A549 treated with dexamethasone at 1 μM for 4 hours (cell line): ENCODE measurements at places on chromosomes 13 and 19. TPM values are rescaled to one million over a fixed set of nuclear protein-coding genes. Genes with fewer than 3 reads are reported as not detected.

CEBPA gene
- total RNA-seq: 5.1 to 8.6 TPM (median 7.1 TPM) in 5 replicates

KLF5 gene
- 25.4 to 73.7 TPM (median 59.9 TPM) in 5 replicates for total RNA-seq

DAND5 gene
- total RNA-seq: 0.06 to 0.09 TPM (median 0.07 TPM) in 3 of 5 replicates, not detected in the others

FSD1 gene
- total RNA-seq: 6.7 to 8.0 TPM (median 7.6 TPM) in 5 replicates

LILRA1 gene
- not detected in 5 replicates for total RNA-seq

IQCN gene
- total RNA-seq: 0.53 to 1.2 TPM (median 0.91 TPM) in 5 replicates

TUBB4A gene
- 5.5 to 8.4 TPM (median 8.1 TPM) in 5 replicates for total RNA-seq

TMC4 gene
- 0.52 to 1.0 TPM (median 0.94 TPM) in 5 replicates for total RNA-seq

CNOT3 gene
- total RNA-seq: 44.6 to 68.1 TPM (median 61.7 TPM) in 5 replicates

RYR1 gene
- 5.2 to 7.6 TPM (median 6.3 TPM) in 5 replicates for total RNA-seq

C5AR2 gene
- 7.0 to 13.8 TPM (median 11.3 TPM) in 5 replicates for total RNA-seq

PRSS57 gene
- 0.14 TPM in 1 of 5 replicates, not detected in the others for total RNA-seq

BEST2 gene
- 2.1 to 4.3 TPM (median 3.0 TPM) in 5 replicates for total RNA-seq

ALOX5AP gene
- 9.0 to 14.0 TPM (median 11.4 TPM) in 5 replicates for total RNA-seq

CYP4F2 gene
- 0.04 to 0.24 TPM (median 0.08 TPM) in 4 of 5 replicates, not detected in the other for total RNA-seq

EGLN2 gene
- 74.3 to 103 TPM (median 97.3 TPM) in 5 replicates for total RNA-seq

URAD gene
- not detected in 5 replicates for total RNA-seq

SLC7A9 gene
- 0.23 to 0.57 TPM (median 0.49 TPM) in 5 replicates for total RNA-seq

ZNF567 gene
- 9.0 to 9.8 TPM (median 9.7 TPM) in 5 replicates for total RNA-seq

RNF17 gene
- not detected in 5 replicates for total RNA-seq

MYPOP gene
- 5.6 to 10.4 TPM (median 9.7 TPM) in 5 replicates for total RNA-seq

VSTM1 gene
- total RNA-seq: 0.23 to 0.79 TPM (median 0.54 TPM) in 5 replicates
